ENCODE measurements at places on chromosomes 11 and 22. TPM values are rescaled to one million over a fixed set of nuclear protein-coding genes. Genes with fewer than 3 reads are reported as not detected.

The CHST1 gene
- total RNA-seq, result 37.8 TPM

The BTBD10 gene
- total RNA-seq, result 189 TPM

The OR2AG2 gene
- 1.4 TPM for total RNA-seq

The MISFA gene
- total RNA-seq, result 1.2 TPM

The SCUBE1 gene
- 3.9 TPM for total RNA-seq

The RTN4RL2 gene
- 0.46 TPM for total RNA-seq

The GAB2 gene
- total RNA-seq, result 23.1 TPM

The SHISA8 gene
- not detected for total RNA-seq

The CRYBA4 gene
- not detected for total RNA-seq
